ENCODE measurements at places on chromosomes 7 and 10.

- no peak for DNase-seq
Measured at GRCh38 chr7:28155964-28156363, 24.6 kb downstream of the JAZF1 start.

GRCh38 chr10:133393401-133394063 is 425 bp upstream of the MTG1 start:
- no peak for DNase-seq

GRCh38 chr7:123972831-123973230 is 47.8 kb downstream of the SPAM1 start:
- no peak for DNase-seq

- DNase-seq: no peak
Measured at GRCh38 chr7:139682136-139683013, 95.4 kb downstream of the HIPK2 start.

- DNase-seq: no peak
Measured at GRCh38 chr7:961546-962400, 7.3 kb upstream of the ADAP1 start.

DNA sequence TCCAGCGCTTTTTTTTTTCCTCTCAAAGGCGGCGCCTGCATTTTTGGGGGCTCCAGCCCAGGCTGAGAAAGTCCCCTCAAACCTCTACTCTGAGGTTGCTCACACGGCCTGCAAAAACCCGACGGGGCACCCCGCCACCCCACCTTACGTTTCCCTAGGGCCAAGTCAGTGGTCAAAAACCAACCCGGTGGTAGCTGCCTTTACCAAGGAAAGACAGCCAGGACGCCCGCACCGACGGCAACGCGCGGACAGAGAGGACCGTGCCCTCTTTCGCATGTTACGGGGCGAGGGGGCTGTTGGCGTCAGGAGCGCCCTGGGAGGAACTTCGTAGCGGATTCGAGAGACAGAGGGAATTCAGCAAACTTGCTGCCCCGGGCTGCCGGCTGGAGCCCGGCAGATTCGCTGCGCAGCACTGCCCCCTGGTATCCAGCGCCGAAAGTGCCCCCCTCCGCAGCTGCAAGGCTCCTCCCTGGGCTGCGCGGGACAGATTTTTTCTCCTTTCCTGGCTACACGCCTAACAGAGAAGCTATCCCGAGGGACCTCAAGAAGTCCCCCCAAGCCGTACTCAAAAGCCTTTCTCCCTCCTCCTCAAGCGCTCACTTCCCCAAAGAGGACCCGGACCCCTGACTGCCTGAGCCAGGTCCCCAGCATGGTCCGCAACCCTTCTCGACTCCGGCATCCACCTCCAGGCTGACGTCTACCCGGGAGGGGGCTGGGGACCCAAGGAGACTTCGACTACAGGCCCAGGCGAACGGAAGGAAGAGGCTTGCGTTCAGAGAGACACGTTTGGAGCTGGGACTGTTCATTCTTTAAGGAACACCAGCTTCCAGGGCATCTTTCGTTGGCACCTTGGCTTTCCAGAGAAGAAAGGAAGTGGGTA is 27.7 kb upstream of the VAX1 start:
- no peak for DNase-seq

- DNase-seq: no peak
Measured at GRCh38 chr7:31309407-31309806, 31.1 kb downstream of the NEUROD6 start.

GRCh38 chr7:90593205-90593604 is 2.9 kb upstream of the CDK14 start:
- no peak for DNase-seq

DNA sequence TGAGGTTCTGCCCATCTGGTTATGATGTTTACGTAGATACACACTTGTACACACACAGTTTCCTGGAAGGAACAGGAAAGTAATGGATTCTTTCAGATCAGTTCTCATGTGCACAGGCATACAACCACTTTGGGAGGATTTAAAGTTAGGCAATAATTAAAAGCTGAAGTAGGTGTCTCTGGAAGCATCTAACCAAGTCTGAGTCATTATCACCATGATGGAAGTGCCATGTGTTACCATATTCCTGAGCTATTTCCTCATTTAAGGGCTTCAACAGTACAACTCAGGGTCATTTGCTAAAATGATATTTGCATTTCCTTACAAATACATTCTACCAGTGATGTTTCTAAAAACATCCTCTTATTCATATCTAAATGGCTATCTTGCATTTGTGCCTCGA is 41.4 kb upstream of the BET1 start:
- DNase-seq: no peak

- DNase-seq: no peak
Measured at GRCh38 chr10:538895-539294, 150.6 kb downstream of the DIP2C start.

DNA sequence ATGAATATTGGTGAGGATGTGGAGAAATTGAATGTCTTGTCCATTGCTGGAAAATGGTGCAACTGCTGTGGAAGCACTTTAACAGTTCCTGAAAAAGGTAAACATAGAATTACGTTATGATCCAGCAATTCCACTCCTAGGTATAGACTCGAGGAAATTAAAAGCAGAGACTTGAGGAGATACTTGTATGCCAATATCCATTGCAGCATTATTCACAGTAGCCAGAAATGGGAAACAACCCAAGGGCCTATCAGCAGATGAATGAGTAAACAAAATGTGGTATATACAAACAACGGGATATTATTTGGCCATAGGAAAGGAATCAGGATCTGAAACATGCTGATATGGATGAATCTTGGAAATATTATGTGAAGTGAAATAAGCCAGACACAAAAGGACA is 32.5 kb upstream of the MTURN start:
- no peak for DNase-seq

- DNase-seq: no peak
Measured at GRCh38 chr10:34967335-34967880, 122.7 kb downstream of the CUL2 start.

- DNase-seq: no peak
Measured at GRCh38 chr10:52488606-52489485, 174.8 kb downstream of the DKK1 start.

- no peak for DNase-seq
Measured at GRCh38 chr10:74079028-74079935, 71.3 kb downstream of the AP3M1 start.

DNA sequence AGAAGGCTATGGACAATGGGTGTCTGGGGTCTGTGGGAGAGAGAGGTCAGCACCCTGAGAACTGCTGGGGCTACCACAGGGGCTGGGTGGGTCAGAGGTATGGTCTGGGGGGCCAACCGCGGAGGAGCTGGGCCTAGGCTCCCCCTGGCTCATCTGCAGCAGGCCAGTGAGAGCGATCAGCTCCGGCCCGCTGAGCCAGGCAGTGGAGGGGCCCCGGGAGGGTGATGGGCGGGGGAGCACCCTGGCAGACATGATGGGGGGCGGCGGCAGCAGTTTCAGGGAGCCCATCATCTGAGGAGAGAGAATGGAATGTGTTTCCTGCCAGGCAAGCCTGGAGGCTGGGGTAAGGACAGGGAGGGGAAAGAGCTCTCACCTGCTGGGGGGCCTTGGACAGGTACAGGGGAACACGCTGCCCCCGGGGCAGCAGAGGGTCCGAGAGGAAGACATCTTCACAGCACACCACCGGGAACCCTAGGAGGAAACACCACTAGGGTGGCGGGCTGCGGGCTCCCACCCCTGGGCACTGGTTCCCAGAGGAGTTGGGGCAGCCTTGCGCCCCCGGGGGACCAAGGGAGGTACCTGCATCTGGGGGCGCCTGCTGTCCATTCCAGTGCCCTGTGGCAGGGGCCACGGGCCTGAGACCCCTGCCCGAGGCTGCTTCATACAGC is 1.3 kb downstream of the SAP25 start:
- DNase-seq: no peak

- no peak for DNase-seq
Measured at GRCh38 chr10:90777621-90778020, 80.2 kb downstream of the HTR7 start.

- no peak for DNase-seq
Measured at GRCh38 chr10:97726636-97727178, 10.2 kb upstream of the ZFYVE27 start.

- DNase-seq: no peak
Measured at GRCh38 chr7:85055906-85056305, 130.9 kb downstream of the SEMA3D start.

DNA sequence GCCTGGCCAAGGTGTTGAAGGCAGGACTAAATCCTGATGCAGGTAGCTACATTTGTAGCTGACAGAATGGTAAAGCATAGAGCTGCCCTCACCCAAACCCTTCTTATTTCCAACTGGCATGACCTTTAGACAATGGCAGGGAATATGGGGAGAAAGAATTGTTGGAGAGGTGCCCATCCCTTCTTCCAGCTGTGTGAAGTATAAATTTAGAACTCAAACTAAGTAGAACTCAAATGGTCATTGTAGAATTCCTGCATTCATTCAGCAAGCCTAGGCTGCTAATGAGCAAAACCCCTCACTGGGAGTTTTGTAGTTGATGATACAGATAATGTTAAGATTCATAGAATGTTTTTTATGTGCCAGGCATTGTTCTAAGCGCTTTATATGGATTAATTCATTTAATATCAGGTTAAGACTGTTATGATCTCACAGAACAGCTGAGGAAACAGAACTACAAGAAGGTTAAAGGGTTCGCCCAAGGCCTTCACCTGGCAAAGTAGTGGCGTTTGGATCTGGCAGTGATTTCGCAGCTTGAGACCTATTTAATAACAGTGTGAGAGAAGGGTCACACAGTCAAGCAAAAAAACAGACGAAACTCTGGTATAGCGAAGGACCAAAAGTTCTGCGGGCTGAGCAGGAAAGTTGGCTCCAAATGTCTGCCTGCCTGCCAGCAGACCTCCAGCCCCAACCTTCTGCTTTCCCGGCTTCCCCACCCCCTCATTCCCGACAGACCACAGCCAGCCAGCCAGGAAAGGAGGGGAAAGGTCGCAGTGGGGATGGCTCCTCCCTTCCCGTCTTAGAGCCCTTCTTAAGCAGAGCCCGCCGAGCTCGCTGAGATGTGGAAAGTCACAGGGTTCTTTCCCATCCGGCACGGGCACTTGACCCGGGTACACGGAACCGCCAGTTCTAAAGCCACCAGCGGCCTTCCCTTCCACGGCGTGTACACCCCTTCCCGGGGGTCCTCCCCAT is 1.6 kb upstream of the HILPDA start:
- no peak for DNase-seq

DNA sequence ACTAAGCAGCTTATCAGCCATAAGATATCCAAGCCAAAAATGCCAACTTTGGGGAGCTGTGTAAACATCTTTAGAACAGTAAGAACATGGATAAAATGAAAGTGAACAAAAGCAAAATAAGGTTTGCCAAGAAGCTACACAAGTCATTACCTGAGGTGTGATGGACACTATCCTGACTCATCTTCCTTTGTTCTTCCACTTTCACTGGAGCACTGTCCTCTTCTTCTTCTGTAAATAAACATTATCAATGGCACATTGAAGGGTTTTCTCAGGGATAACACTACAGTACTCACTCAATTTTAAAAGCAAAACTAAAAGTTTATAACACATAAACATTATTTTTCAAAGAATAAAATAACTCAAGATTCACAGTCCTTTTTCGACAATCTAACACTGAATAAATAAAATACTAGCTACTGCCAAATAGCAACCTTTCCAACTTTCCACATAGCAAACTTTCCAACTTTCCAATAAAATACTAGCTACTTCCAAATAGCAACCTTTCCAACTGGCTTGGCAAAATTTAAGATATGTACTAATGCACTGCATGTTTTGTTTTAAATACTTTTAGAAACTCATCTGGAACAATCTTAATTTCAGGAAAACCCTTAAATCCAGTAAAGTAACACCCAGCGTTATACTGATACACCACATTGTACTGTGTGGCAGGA is 174.1 kb downstream of the SKAP2 start:
- no peak for DNase-seq

GRCh38 chr10:5608608-5609220 is 57.7 kb downstream of the ASB13 start:
- DNase-seq: no peak

GRCh38 chr10:56123247-56123646 is 237.8 kb downstream of the ZWINT start:
- no peak for DNase-seq

- no peak for DNase-seq
Measured at GRCh38 chr10:81219758-81220157, 655.2 kb upstream of the NRG3 start.

GRCh38 chr10:31239961-31240360 is 79.1 kb upstream of the ZEB1 start:
- DNase-seq: no peak

DNA sequence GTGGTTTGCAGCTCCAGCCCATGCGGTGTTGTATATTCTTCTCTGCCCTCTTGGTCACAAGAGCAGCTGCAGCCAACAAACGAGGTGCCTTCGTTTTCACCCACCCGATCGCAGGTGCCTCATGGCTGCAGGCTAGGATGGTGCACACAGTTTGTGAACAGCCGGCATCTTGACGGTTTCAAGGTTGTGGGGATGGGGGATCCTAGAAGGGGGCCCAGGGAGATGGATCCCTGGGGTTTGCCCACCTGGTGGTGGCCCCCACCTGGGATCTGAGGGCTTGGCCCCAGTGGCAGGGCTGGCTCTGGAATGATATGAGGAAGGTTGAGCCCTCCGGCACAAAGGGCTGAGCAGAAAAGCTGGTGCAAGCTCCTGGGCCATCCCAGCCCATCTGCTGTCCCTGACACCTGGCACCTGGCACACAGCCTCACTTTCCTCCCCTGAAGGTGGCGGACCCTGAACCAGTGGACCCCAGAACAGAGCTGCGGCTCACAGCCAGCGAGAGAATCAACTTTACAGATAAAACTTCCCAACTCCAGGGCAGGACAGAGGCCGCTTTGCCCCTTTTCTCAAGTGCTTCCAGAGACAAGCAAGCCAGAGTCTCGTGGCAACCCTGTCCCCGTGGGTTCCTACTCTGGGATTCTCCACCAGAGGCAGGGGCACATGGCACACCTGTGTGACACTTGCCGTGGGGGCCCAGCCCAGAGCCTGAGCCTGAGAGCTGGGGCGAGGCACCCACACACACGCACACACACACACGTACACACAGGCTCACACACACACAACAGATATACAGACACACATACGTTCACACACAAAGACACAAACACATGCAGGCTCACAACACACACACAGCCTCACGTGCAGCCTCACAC is 177.3 kb upstream of the PPP2R2D start:
- no peak for DNase-seq

DNA sequence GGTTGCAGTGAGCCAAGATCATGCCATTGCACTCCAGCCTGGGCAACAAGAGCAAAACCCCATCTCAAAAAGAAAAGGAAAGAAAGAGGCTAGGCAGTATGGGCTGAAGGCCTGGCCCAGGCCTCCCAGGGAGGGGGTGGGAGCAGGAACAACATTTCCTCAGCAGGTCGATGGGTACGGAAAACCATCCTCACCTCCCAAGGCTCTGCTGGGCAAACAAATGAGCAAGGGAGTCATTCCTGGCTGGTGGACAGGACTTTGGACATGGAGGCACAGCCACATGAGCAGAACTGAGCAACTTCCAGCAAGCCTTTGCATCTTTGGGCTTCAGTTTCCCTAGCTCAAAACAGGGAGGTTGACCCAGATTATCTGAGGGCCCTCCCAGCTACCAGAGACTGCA is 13.0 kb downstream of the OGDHL start:
- DNase-seq: no peak

DNA sequence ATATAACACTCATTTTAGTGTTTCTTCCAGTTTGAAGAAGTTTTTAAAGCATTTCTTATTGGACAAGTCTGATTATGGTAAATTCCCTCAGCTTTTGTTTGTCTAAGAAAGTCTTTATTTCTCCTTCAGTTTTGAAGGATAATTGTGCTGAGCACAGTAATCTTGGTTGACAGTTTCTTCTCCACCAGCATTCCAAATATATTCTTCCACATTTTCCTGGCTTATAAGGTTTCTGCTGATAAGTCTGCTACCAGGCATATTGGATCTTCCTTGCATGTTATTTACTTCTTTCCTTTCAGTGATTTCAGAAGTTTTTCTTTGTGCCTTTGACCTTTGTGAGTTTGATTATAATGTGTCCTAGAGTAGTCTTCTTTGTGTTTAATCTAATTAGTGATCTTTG is 210.7 kb downstream of the ADK start:
- DNase-seq: no peak
